Common myeloid progenitor, CD34-positive (primary cell): ENCODE measurements at places on chromosomes 4 and X.

DNA sequence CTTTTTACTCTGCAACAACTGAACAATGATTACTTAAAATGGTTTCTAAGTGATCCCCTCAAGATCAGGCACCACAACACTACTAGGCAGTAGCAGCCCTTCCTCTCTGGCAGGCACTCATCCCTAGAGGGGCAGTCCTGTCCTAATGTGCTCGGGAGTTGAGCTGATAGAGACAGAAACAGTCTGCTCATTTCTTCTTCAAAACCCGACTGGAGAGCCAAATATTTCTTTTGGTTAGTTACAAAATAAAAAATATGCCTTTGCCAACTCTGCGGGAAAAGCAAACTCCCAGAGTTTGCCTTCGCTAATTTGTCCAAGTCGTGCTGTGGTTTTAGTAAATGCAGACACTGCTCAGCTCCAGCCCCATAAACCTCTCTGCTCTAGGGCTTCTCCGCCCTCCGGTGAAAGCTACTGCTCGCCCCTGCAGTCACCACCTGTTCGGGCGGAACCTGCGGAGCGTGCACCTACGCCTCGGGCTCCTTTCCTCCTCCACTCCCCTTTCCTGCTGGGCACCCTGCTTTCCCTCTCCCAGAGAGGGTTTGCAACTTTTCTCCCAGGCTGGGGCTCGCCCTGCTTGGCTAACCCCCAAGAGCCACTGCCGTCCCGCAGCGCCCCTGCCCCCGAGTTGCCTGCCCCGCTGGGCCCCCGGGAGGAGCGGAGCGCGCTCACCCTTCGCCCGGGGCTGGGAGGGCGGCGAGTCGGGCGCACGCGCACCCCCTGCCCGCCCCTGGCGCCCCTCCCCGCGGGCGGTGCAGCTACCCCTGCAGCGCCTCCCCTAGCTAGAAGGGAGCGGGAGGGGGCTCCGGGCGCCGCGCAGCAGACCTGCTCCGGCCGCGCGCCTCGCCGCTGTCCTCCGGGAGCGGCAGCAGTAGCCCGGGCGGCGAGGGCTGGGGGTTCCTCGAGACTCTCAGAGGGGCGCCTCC is at the start of gene NPNT:
Gene NPNT, plus strand, starts transcription at position 812 of the 923 bp plus-strand sequence. CDS start 182 bp downstream, outside the sequence.
- no peak for DNase-seq

- DNase-seq = no peak
Measured at GRCh38 chr4:70564033-70564432, 28.0 kb upstream of the AMBN start.

- DNase-seq = no peak
Measured at GRCh38 chrX:12548341-12548740, 242.9 kb upstream of the PRPS2 start.

DNA sequence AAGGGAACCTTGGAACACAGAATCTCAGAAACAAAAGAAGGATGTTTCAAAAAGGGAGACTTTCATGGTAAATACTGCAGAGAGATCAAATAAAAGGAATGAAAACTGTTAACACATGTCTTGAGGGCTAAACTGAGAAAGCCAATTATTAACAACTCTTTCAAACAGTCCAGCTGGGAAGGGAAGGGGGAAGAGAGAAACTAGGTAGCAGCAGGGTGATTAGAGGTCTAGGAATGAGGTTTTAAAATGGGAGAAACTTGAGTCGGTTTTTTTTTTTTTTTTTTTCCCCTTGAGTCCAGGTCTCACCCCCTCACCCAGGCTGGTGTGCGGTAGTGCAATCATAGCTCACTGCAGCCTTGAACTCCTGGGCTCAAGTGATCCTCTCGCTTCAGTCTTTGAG is 4.3 kb downstream of the BCLAF3 start:
- no peak for DNase-seq

- DNase-seq = no peak
Measured at GRCh38 chr4:152072001-152072485, 311.2 kb upstream of the GATB start.

DNA sequence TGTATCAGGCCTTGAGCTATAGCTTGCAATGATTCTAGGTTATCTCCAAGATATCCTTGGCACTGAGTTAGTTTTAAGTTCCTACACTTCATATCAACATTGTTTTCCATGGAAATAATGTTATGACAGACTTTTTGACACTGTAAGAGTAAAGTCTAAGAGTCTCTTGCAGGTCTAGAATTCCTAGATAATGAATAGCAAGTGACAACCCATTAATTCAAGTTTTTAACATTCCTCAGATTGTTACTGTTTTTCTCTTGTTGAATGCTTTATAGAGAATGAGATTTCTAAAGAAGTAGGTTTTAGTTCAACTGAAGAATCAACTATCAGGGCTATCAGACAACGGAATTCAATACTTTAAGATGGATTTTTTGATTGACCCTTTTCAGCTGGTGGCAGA is 276.1 kb downstream of the PPP3CA start:
- no peak for DNase-seq

- DNase-seq = no peak
Measured at GRCh38 chrX:143635915-143636314, at the start of gene SLITRK4. SLITRK4 (minus strand) TSS chrX:143636101; CDS start chrX:143631108, 4,993 bp downstream.
